Suprapubic skin (tissue), 4 donors: ENCODE measurements at places on chromosomes 7 and 10.

GRCh38 chr10:71648933-71649320 lies 70.7 kb downstream of the C10orf105 start:
- no peak for DNase-seq
- no peak overlapping the region for H3K4me3 ChIP-seq
- no peaks in the 10 kb centered on the region for H3K27me3 ChIP-seq
- H3K27ac ChIP-seq, result no peak overlapping the region
- H3K36me3 ChIP-seq, result no peaks in the 10 kb centered on the region

GRCh38 chr10:45380903-45381620 lies 7.0 kb downstream of the ALOX5 start:
- H3K4me3 ChIP-seq, result no peak overlapping the region
- no peaks in the 10 kb centered on the region for H3K4me1 ChIP-seq
- no peak for DNase-seq
- peaks cover 12% of the 10 kb centered on the region for H3K27me3 ChIP-seq

- H3K27me3 ChIP-seq, result no peaks in the 10 kb centered on the region
- H3K27ac ChIP-seq, result no peak overlapping the region
- DNase-seq, result no peak
- H3K36me3 ChIP-seq, result peaks cover 80% of the 10 kb centered on the region
Observed at GRCh38 chr10:92480413-92480812, 93.5 kb downstream of the IDE start.

- peaks cover 29% of the 10 kb centered on the region for H3K36me3 ChIP-seq
- H3K27ac ChIP-seq, result no peak overlapping the region
- H3K4me3 ChIP-seq, result no peak overlapping the region
- DNase-seq, result no peak
- H3K4me1 ChIP-seq, result no peaks in the 10 kb centered on the region
Observed at GRCh38 chr10:87761892-87762291, 56.1 kb downstream of the ATAD1 start.

- no peak for DNase-seq
- H3K4me3 ChIP-seq, result no peak overlapping the region
- H3K27me3 ChIP-seq, result peaks cover 3% of the 10 kb centered on the region
- H3K4me1 ChIP-seq, result peaks cover 44% of the 10 kb centered on the region
- H3K27ac ChIP-seq, result no peak overlapping the region
Observed at GRCh38 chr10:79983286-79983909, 34.5 kb upstream of the SFTPD start.

- DNase-seq, result no peak
- H3K4me3 ChIP-seq, result no peak overlapping the region
- H3K4me1 ChIP-seq, result peaks cover 5% of the 10 kb centered on the region
- H3K36me3 ChIP-seq, result no peaks in the 10 kb centered on the region
- H3K27me3 ChIP-seq, result no peaks in the 10 kb centered on the region
Observed at GRCh38 chr10:3625959-3626751, 158.9 kb downstream of the KLF6 start.

GRCh38 chr7:24472093-24472492 lies 101.2 kb upstream of the PALS2 start:
- no peaks in the 10 kb centered on the region for H3K27me3 ChIP-seq
- H3K4me1 ChIP-seq, result peaks cover under 1% of the 10 kb centered on the region
- no peak overlapping the region for H3K4me3 ChIP-seq
- H3K36me3 ChIP-seq, result no peaks in the 10 kb centered on the region
- no peak overlapping the region for H3K27ac ChIP-seq

DNA sequence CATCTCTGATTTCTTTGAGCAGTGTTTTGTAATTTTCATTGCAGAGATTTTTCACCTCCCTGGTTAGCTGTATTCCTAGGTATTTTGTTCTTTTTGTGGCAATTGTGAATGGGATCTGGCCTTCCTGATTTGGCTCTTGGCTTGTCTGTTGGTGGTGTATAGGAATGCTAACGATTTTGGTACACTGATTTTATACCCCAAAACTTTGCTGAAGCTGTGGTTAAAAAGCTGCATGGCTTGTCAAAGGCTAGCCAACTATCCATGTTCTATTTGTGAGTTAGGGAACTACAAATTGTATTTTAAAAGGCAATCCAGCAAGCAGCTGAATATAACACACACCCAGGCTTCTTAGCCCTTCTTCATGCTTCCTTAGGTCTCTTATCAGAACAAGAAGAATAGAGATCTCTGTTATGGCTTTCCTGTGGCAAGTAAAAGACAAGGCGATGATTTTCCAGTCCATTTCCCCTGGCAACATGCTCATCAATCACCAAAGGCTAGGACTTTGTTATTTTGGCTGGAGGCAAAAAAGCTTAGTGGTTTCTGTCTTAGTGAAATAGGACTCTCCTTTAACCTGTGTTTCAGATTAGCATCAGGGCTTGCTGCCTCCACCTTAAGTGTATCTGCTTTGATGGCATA lies 77.5 kb downstream of the CDK6 start:
- H3K4me1 ChIP-seq, result peaks cover 12% of the 10 kb centered on the region
- DNase-seq, result no peak
- no peaks in the 10 kb centered on the region for H3K27me3 ChIP-seq
- no peak overlapping the region for H3K4me3 ChIP-seq
- no peaks in the 10 kb centered on the region for H3K36me3 ChIP-seq

GRCh38 chr7:18202315-18203045 lies 174.8 kb upstream of the PRPS1L1 start:
- no peak for DNase-seq
- H3K4me3 ChIP-seq, result no peak overlapping the region
- no peak overlapping the region for H3K27ac ChIP-seq
- H3K36me3 ChIP-seq, result no peaks in the 10 kb centered on the region

DNA sequence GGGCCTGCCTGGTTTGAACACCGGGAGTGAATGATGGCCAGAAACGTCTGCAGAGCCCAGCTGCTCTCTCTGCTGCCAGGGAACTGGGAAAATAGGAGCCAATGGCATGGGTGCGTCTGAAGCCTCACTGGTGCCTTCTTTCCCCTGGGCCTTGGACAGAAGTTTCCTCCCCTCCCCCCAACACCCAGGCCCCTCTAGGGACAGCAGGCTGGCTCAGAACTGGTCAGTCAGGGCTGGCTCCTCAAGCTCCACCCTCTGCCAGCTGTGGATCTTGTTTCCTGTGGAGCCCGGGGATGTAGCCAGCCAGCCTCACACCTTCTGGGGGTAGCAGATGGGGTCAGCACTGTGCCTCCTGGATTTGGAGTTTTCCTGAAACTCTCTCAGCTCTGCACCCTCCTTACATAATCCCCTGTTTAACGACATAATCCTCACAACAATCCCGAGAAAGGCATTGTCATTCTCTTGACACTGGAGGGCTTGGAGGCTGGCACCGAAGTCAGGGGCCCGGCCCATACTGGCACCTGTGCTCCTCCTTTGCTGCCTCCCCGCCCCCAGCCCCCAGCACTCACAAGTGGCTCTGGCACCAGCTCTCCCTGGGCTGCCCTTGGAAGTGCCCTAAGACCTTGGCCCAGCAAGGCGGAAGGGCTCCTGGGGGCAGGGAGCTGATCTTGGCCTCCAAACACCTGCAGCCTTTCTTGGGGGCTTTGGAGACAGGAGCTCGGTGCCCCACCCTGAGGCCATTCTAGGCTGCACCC lies 5.7 kb downstream of the LDB3 start:
- peaks cover 10% of the 10 kb centered on the region for H3K4me1 ChIP-seq
- no peak overlapping the region for H3K27ac ChIP-seq
- H3K36me3 ChIP-seq, result no peaks in the 10 kb centered on the region
- no peak overlapping the region for H3K4me3 ChIP-seq
- DNase-seq, result no peak
- H3K27me3 ChIP-seq, result no peaks in the 10 kb centered on the region

GRCh38 chr7:120412139-120413050 lies 139.4 kb downstream of the KCND2 start:
- no peaks in the 10 kb centered on the region for H3K36me3 ChIP-seq
- H3K4me3 ChIP-seq, result no peak overlapping the region
- H3K27ac ChIP-seq, result no peak overlapping the region
- no peaks in the 10 kb centered on the region for H3K27me3 ChIP-seq
- H3K4me1 ChIP-seq, result no peaks in the 10 kb centered on the region
- DNase-seq, result no peak

DNA sequence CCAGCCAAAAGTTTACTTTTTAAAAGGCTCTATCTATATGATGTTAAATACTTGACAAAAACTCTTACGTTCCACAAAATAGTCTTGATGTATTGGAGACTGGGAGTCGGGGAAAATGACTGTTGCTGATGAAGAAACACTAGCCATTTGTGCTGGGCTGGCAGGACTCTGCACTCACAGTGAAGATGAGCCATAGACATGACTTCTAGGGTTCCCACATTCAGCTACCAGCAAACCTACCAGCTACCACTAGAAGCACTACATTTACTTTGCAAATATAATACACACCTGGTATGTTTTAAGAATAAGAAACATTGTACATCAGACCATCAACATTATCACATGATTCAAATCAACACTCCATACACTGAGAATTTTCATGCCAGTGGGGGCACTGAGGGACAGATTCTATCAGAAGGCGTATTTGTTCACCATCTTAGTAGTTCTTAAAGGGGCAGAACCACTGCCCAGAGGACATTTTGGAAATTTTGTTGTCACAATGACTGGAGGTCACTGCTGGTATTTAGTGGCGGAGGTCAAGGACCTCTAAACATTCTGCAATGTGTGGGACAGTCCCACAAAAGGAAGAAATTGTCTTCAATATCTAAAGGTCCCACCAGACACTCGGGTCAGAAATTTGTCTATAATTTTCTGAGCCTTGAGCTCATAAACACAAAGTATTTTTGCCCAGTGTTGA lies 52.3 kb downstream of the PARD3 start:
- no peak overlapping the region for H3K27ac ChIP-seq
- no peaks in the 10 kb centered on the region for H3K36me3 ChIP-seq
- no peak for DNase-seq
- H3K4me1 ChIP-seq, result peaks cover 69% of the 10 kb centered on the region
- no peak overlapping the region for H3K4me3 ChIP-seq
- H3K27me3 ChIP-seq, result no peaks in the 10 kb centered on the region

DNA sequence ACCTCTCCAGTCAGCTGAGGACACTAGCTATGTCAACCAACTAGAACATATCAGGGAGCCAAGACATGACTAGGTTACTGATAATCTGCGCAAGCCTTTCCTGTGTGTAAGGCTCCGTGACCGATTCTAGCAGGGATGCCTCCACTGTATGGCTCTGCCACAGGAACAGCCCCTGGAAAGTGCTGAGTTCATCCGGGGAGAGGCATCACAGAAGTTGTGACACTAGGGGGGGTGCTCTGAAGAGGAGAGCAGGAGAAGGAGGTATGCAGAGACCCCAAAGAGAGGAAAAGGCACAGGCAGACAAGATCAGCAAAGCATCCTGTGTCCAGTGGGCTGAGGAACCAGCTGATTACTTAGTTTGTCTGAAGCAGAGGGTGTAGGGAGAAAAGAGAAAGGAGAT lies 13.5 kb downstream of the UPP1 start:
- H3K27me3 ChIP-seq, result no peaks in the 10 kb centered on the region
- peaks cover 79% of the 10 kb centered on the region for H3K36me3 ChIP-seq
- no peak overlapping the region for H3K4me3 ChIP-seq
- DNase-seq, result no peak
- no peak overlapping the region for H3K27ac ChIP-seq
- H3K4me1 ChIP-seq, result no peaks in the 10 kb centered on the region

- no peak overlapping the region for H3K4me3 ChIP-seq
- DNase-seq, result no peak
- no peak overlapping the region for H3K27ac ChIP-seq
- no peaks in the 10 kb centered on the region for H3K27me3 ChIP-seq
- H3K4me1 ChIP-seq, result peaks cover 15% of the 10 kb centered on the region
- H3K36me3 ChIP-seq, result no peaks in the 10 kb centered on the region
Observed at GRCh38 chr7:90720984-90721760, 125.1 kb downstream of the CDK14 start.

DNA sequence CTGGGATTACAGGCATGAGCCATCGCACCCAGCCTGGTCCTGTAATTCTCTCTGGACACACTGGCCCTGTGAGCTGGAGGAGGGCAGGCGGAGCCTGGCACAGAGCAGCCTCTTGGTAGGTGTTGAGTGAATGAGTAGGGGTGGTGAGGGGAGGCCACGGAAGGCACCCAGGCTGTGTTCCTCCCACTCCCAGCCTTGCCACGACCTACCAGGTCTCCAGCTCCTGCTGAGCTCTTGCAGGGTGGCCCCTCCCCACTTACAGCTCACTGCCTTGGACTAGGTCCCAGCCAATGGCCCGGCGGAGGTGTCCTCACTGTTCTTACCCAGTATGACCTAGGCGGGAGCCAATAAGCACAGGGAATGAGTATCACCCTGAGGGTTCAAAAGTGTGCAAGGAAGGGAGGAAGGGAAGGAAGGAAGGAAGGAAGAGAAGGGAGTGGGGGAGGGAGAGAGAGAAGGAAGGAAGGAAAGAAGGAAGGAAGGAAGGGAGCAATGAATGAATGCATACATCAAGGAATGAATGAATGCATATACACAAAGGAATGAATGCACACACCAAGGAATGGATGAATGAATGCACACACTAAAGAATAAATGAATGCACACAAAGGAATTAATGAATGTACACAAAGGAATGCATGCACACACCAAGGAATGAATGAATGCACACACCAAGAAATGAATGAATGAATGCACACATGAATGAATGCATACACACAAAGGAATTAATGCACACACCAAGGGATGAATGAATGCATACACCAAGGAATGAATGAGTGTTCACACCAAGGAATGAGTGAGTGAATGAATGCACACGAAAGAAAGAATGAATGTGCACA lies 45.5 kb downstream of the GTF2IRD1 start:
- H3K27ac ChIP-seq, result no peak overlapping the region
- H3K36me3 ChIP-seq, result no peaks in the 10 kb centered on the region
- peaks cover 13% of the 10 kb centered on the region for H3K4me1 ChIP-seq
- H3K27me3 ChIP-seq, result no peaks in the 10 kb centered on the region
- H3K4me3 ChIP-seq, result no peak overlapping the region
- DNase-seq, result no peak

- peak; percentile 66 for DNase-seq
- H3K27ac ChIP-seq, result no peak overlapping the region
- H3K4me3 ChIP-seq, result no peak overlapping the region
- no peaks in the 10 kb centered on the region for H3K36me3 ChIP-seq
- H3K27me3 ChIP-seq, result peaks cover 4% of the 10 kb centered on the region
Observed at GRCh38 chr7:916291-916941, 38.1 kb downstream of the ADAP1 start.

DNA sequence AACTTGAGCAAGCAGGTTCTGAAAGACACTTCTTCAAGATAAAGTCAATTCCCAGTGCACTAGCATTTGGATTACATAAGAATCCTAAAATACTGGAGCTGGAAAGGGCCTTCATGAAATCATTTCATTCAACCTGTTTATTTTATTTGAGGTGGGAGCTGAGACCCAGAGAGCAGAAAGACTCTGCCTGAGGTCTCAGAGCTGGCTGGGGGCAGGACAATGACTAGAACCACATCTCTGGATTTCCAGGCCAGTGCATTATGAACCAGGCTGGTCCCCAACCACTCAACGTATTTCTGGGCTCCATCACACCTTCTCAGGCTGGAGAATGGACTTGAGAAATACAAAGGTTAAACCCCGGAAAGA lies 8.4 kb downstream of the ANXA11 start:
- H3K27ac ChIP-seq, result peak overlapping the region; percentile 69
- H3K4me3 ChIP-seq, result no peak overlapping the region
- H3K4me1 ChIP-seq, result peaks cover 80% of the 10 kb centered on the region
- no peaks in the 10 kb centered on the region for H3K27me3 ChIP-seq
- no peaks in the 10 kb centered on the region for H3K36me3 ChIP-seq

- H3K36me3 ChIP-seq, result no peaks in the 10 kb centered on the region
- no peaks in the 10 kb centered on the region for H3K27me3 ChIP-seq
- no peak overlapping the region for H3K4me3 ChIP-seq
- peaks cover 58% of the 10 kb centered on the region for H3K4me1 ChIP-seq
- peak overlapping the region; percentile 97 for H3K27ac ChIP-seq
Observed at GRCh38 chr7:74475987-74476350, 22.3 kb downstream of the GTF2IRD1 start.

- no peak for DNase-seq
- no peak overlapping the region for H3K4me3 ChIP-seq
- H3K27me3 ChIP-seq, result no peaks in the 10 kb centered on the region
- H3K27ac ChIP-seq, result no peak overlapping the region
- no peaks in the 10 kb centered on the region for H3K36me3 ChIP-seq
Observed at GRCh38 chr10:4792381-4792780, 33.6 kb upstream of the AKR1E2 start.
